ENCODE measurements at places on chromosomes 11 and 22.
A peak's percentile ranks its signal among the peaks of the same experiment; 100 is the strongest.

DNA sequence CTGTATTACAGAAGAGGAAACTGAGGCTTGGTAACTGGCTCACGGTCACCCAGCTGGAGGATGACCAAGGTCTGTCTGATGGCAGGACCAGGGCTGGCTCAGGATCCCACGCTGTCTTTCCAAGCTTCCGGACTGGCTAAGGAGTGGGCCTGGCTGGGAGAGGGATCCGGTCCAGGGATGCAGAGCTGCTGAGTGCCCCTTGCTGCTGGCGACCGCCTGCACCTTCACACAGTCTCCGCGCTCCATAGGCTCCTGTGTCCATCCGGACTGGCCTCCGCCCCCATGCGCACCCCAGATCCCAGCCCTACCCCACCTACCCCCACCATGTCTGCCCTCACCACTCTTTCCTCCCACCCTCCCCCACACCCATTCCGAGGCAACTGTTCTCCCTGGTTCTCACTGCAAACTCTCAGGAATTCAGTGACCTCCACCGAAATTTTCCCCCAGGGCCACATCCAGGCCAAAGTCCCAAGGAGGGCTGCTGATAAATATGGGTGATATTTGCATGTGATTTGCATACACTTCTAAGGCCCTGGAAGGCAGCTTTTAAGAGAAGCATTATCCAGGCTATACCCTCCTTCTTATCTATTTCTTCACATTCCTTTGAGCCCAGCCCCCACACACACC lies 48.5 kb upstream of the SLC35C1 start:
- no peak for DNase-seq

- no peak for DNase-seq
Measured at GRCh38 chr22:20904980-20905355, 12.2 kb upstream of the CRKL start.

- DNase-seq, result no peak
Measured at GRCh38 chr11:12430954-12431595, 53.7 kb downstream of the PARVA start.

DNA sequence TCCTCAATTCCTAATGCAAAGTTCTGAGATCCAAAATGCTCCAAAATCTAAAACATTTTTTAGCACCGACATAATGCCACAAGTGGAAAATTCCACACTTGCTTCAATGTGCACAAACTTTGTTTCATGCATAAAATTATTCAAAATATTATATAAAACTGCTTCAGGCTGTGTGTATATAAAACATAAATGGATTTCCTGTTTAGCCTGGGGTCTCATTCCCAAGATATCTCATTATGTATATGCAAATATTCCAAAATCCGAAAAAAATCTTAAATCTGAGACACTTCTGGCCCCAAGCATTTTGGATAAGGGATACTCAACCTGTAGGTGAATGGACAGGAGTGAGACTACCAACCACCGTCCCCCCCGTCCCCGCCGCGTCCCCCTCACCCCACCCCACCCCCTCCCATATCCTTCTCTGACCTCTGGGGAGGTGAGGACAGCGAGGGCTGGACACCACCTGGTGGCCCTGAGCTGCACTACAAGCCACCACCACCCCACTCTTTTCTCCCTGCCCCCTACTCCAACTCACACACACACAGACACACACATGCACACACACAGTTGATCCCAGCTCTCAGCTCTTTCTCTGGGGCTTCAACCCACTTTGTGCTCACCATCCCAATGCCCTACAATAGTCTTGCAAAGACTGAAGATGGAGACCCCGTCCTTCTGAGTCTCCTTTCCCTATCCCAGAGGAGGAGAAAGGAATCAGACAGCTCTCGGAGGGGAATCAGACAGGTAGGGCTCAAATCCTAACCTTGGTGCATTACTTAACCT lies 101.0 kb downstream of the PDE2A start:
- no peak for DNase-seq

GRCh38 chr11:1335811-1336761 lies 26.7 kb upstream of the TOLLIP start:
- peak; percentile 73 for DNase-seq

DNA sequence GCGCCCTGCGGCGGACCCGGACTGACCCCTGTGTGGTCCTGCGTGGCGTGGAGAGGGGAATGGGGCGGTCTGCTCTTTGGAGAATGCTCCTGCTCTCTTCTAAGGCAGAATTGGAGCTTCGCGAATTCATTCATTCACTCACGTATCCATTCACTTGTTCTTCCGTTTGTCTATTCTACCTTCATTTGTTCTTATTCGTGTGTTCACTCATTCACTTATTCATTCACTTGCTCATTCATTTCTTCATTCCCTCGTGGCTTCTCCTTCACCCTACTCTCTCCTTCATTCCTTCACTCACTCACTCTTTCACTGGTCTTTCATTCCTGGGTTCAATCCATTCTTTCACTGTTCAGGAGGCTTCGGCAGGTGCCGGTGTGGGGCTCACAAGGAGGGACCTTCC lies 69.6 kb downstream of the WNT7B start:
- DNase-seq, result no peak

- DNase-seq, result no peak
Measured at GRCh38 chr11:61121192-61121831, 19.0 kb downstream of the CD5 start.

All from stimulated activated effector memory CD8-positive, alpha-beta T cell treated with anti-CD3 and anti-CD28 coated beads, Interleukin-12 subunit alpha, Interleukin-12 subunit beta, amount 100 ng/mL, for 72 hours (primary cell).